ENCODE measurements at places on chromosomes 12 and 14. TPM values are rescaled to one million over a fixed set of nuclear protein-coding genes. Genes with fewer than 3 reads are reported as not detected.

Gene FZD10
- total RNA-seq, result not detected

Gene TAS2R7
- total RNA-seq, result not detected

Gene RPGRIP1
- not detected for total RNA-seq

Gene P2RX4
- total RNA-seq, result 41.0 TPM

Gene AGAP2
- 72.5 TPM for total RNA-seq

Gene KRT75
- total RNA-seq, result not detected

Gene RNASE8
- total RNA-seq, result not detected

Gene PRB4
- not detected for total RNA-seq

Gene NYNRIN
- 0.52 TPM for total RNA-seq

Gene RND1
- 1.4 TPM for total RNA-seq

- DNase-seq, result no peak
Measured at GRCh38 chr14:85413836-85414526, 116.0 kb upstream of the FLRT2 start.

DNA sequence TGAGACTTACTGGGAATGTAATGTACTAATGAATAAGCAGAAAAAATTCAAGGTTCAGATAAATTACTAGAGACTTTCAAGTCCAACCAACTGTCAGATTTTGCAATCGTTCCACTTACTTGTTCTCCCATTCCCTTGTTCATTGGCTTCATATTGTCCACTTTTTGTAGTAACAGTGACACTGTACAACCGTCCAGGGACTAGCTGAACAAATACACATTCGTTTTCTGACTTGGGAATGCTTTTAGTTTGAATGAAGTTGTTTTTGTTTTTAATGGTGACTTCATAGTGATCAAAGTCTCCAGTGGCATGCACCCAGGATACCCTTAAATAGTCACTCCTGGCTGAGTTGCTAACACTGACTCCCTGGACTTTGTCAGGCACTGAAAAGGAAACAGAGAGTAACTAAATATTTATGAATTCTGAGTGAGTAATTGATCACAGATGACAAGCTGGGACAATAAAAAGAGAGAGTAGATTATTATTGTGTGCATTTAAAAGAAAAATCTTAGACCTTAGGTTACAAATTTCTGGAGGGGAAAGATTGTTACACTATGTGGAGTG is 65.4 kb downstream of the PTPRB start:
- DNase-seq, result no peak

GRCh38 chr14:95326987-95327386 is 7.3 kb upstream of the CLMN start:
- DNase-seq, result no peak

DNA sequence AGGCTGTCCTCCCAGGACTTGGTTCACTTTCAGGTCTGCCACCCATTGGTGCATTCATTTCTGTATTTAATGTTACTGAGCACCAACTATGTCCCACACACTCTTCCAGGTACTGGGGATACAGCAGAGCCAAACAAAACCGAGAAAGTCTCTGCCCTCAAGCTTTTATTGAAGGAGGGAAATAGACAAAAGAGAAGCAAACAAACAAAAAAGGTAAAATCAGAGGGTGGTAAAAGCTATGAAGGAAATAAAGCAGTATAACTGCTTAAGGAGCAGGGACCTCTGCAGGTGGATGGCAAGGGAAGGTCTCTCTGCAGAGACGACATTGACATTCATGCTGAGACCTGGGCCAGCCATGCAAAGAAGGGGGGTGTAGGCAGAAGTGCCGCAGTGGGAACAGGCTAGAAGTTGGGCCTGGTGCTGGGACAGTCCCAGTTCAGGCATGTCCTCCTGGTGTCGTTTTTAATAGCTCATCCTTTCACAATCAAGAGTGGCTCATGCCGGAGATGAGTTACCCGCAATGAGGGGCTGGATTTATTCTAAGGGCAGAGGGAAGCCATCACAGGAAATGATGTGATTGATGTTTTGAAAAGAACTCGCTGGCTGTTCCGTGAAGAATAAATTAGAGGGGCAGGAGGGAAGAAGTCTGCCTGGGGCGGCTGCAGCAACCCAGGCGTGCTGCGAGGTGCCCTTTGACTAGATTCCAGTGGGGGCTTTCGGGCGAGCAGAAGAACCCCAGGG is 72.8 kb downstream of the IRF2BPL start:
- peak; percentile 78 for DNase-seq

DNA sequence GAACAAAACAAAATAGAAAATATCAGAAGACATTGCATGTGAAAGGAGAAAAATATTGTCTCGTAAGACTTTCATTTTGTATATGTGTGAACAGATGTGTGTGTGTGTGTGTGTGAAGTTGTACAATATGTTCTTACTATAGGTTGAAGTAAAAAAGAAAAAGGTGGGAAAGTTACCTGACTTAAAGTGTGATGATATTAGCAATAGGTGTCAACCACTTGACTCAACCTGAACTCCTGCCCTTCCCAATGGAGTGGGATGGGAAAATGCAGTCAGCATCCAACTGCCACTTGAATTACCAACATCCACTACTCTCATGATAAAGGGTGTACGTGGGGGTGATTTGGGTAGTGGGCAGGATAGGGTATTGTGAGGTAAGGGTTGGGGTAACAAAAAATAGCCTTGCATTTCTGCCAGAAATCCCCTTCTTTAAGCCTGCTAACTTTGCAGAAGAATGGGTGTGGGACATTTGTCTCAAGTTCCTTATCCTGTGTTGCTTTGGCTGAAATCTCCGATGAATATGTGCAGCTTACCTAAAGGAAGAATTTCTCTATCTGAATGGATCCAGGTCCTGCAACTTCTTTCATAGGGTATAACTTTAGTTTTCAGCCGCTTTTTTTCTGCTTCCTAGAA is 181.6 kb downstream of the CHST11 start:
- no peak for DNase-seq

- DNase-seq, result no peak
Measured at GRCh38 chr14:94638961-94639817, 27.0 kb downstream of the SERPINA3 start.

DNA sequence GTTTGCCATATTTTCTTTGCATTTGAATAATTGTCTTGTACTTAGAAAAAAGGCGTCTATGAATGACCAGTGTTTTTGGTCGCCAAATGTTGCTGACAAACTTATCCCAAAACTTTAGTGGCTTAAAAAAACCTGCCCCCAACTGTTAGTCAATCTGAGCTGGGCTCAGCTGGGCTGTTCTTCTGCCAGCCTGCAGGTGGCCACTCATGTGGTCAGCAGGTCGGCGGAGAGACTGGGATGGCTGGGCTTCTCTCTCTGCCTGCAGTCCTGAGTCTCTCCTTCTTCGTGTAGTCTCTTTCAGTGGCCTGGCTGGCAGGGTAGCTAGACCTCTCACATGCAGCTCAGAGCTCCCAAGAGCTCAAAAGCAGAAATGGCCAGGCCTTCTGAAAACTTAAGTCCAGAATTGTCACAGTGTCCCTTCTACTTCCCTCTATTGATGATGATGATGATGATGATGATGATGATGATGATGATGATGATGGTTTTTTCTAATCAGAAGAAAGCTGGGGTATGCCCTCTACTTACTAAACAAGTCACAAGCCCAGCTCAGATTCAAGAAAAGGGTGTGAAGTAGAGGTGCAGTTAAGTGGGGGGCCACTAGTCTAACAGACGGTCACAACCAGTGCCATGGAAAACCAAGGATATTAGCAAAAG is 87.9 kb downstream of the PTPN11 start:
- no peak for DNase-seq

DNA sequence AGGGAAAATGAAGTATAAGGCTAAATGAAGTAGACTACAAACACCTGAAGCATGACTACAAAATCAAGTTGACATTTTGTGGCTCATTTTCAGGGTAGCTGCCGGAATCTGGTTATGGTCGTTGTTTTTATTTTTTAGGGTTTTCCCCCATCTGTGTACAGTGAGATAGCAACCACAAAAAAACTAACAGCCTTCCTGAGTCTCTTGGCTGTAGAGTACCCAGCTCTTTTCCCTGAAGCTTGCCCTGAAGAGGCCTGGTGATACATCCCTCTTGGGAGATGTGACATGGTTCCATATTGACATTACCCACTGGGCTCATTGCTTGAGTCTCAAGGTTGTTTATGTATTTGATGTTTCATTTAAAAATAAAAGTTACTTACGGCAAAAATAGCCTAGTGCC is 424.0 kb downstream of the ZFP36L1 start:
- DNase-seq, result no peak

DNA sequence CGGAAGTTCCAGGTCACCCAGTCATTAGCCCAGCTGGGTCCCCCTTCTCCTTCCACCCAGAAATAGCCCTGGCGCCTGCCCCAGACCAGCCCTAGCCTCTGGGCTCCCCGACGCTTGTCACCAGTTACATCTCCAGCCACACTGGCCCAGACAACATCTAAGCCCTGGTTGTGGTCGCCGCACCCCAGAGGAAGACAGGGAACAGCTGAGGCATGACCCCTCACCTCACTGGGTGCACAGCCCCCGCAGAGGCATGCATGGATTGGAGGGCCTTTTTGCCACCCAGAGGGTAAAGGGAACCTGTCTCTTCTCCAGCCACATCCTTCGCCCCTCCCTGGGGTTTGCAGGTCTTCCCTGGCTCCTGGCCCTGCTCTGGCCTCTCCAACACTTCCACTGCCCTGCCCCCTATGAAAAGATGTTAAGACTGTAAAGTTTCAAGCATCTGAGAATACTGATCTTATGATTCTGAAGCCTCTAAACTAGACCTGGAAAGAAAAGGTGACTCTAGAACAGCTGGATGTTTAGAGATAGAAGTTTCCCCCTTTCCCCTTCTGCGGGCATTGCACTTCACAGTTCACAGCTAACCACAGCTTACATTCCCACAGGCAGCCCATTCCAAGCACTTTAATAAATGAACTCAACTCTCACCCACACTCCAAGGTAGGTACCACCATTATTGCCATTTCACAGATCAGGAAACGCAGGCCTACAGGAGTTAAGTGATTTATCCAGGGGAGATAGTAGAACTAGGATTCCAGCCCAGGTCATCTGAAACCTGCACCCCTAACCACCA is 14.7 kb downstream of the TMEM119 start:
- DNase-seq, result no peak

DNA sequence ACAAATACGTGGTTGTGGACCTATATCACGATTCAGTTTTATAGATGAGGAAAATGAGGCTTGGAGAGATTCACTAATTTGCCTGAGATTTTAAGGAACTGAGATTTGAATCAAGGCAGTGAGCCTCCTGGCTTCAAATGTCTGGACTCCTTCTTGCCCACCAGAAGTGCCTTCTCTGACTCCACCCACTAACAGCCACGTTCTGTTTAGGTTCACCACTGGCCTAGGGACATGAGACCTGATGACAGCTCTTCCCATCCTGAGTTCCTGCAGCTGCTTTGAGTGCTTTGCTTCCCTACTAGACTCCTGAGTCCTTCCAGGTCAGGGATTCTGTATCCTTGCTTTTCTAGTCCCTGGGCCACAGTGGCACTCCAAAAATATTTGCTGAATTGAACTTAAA is 57.1 kb downstream of the PLBD1 start:
- no peak for DNase-seq

GRCh38 chr12:42609605-42610004 is 20.1 kb upstream of the PRICKLE1 start:
- DNase-seq, result no peak

- DNase-seq, result no peak
Measured at GRCh38 chr12:98060411-98060810, 455.0 kb upstream of the TMPO start.

DNA sequence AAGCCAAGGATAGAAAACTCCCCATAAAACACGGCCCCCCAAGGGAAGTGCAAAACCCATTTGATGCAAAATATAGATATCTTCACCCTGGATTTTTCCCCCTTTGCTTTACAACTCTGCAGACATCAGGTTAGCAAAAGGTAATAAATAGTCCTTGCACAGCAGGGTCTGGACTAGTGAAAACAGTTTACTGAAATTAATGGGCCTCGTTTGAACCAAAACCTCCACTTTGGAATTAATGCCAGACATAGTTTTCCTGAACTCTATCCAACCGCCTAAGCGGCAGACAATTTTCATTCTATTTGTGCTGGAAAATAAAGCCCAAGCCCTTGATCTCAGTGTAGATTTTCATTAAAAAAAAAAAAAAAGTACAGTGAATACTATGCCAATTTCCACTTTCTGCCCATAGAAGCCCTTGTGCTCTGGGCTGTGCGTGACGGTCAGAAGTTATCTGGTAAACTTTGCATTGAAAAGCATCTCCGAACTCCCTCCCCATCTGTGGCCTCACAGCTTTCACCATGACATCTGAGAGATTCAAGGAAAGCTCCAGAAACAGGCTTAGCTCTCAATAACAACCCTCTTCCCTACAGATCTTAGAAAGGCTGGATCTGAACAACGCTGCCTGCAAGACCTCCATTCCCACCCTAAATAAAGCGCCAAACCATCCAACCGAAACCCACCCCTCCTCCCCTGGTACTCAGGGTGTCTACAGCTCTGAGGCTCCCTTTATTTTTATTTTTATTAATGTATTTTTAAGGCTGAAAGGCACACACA is 11.0 kb upstream of the IRF2BPL start:
- no peak for DNase-seq

DNA sequence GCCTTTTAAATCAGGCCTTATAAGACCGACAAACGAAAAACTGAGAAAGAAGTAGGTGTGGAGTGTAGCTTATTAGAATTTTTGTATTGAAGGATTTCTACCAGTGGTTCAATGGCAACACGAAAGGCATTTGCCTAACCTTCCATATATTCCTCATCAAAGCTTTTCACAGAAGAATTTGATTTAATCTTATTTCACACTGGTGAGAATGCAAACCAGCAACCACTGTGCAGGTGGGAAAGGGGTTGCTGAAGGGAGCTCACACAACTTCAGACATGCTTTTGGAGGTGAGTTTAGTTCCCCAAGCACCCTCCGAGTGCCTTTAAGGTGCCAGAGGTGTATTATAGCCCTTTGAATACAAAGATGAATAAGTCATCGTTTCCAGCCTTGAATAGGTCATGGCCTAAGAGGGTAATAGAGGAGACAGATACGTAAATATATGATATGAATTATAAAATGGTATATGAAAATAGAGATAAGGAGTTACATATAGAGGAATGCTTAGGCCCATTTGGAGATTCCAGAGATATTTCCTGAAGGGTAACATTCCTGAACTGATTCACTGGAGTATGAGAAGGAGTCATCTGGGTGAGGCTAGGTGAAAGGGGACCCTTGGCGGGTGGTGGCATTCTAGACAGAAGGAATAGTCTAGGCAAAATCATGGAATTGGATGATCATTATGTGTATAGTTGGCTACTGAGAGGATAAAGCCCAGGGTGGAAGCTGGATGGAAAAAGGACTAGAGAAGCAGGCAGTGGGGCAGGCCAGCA is 6.4 kb downstream of the ERP27 start:
- no peak for DNase-seq

DNA sequence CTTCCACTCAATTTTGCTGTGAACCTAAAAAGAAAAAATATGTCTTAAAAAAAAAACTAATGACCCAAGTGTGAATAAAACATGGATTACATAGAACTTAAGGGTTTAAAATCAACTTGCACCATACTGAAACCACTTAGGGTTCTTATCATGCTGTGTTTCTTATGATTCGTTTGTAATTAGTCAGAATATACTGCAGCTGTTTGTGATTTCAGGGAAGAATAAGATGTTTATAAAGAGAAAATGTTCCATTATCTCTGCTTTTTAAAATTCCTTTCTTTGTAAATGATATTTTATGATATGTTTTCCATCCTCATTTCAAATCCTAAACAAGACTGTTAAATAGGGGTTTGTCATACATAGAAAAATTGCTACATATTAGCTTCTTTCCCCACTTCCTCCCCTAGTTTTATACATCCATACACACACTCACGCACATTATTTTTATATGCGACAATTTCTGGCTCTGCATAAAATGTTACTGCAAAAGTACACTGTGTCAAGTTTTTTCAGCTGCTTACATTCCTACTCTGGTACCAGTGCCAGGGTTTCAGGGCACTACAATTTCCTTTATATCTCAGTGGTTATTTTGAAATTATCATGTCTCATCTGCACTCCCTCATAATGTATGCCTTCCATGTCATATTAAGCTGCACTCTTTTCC is 275.2 kb upstream of the GARIN6 start:
- DNase-seq, result no peak
